Aortic smooth muscle cell (primary cell): ENCODE measurements at places on chromosomes 16 and 17. TPM values are rescaled to one million over a fixed set of nuclear protein-coding genes. Genes with fewer than 3 reads are reported as not detected.

Gene VMO1
- 0.62 and 0.92 TPM in 2 replicates for total RNA-seq

Gene ZACN
- not detected in 2 replicates for total RNA-seq

Gene ZC3H18
- 9.8 and 11.6 TPM in 2 replicates for total RNA-seq

Gene GUCY2D
- total RNA-seq: not detected in 2 replicates

Gene PRR15L
- not detected in 2 replicates for total RNA-seq

Gene HOXB8
- not detected in 2 replicates for total RNA-seq

Gene CSH1
- total RNA-seq: not detected in 2 replicates

Gene GRB7
- 0.50 and 1.5 TPM in 2 replicates for total RNA-seq

Gene FOXC2
- 3.4 and 4.9 TPM in 2 replicates for total RNA-seq

Gene GPR179
- under 0.01 TPM in 1 of 2 replicates, not detected in the other for total RNA-seq
